Omental fat pad (tissue), 4 donors: ENCODE measurements at places on chromosomes 2 and 18. TPM values are rescaled to one million over a fixed set of nuclear protein-coding genes. Genes with fewer than 3 reads are reported as not detected.

- no peak for DNase-seq
These were observed at the start of gene CSRNP3 for GRCh38 chr2:165469417-165469816. TSS of gene CSRNP3 (plus strand) at chr2:165469698. CDS start at chr2:165595066, 125,368 bp downstream.

DNA sequence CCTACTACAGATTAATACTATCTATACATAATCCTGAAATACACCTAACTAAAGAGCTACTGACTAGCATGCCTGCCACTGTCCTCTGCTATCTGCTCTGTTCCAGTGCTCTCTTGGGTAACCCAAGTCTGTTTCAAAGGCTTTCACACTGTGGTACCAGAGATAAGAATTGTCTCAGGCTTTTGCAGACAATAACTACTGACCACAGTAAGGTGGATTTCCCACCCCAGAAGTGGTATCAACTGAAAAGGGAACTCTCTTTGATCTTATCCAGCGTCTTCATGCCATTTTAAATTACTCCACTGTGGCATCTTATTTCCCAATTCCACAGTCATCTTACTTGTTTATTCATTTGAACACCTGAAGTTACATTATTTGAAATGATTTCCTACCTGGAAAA is 190.2 kb downstream of the IKZF2 start:
- no peak for DNase-seq

GRCh38 chr2:8475349-8476031 is 206.4 kb upstream of the ID2 start:
- DNase-seq, result no peak

DNA sequence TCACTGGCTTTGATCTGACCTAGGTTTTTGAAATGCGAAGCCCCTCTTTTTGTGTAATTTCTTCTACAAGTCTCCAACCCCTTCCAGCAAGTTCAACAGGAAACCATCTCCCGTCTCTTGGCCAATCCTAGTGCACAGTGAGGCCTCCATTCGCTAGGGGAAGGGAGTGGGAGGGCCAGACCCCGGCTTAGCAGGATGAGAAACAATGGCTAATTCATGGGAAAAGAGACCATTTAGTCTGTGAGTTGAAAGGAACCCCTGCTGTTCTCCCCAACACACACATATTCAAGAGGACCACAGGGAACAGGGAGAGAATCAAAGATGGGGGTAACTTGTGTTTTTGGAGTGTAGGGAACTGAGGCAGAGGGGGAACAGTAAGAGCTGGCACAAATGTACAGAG is 83.0 kb downstream of the RTN4 start:
- no peak for DNase-seq

- DNase-seq, result no peak
These were observed 76.9 kb upstream of the AGAP1 start for GRCh38 chr2:235416858-235417499.

DNA sequence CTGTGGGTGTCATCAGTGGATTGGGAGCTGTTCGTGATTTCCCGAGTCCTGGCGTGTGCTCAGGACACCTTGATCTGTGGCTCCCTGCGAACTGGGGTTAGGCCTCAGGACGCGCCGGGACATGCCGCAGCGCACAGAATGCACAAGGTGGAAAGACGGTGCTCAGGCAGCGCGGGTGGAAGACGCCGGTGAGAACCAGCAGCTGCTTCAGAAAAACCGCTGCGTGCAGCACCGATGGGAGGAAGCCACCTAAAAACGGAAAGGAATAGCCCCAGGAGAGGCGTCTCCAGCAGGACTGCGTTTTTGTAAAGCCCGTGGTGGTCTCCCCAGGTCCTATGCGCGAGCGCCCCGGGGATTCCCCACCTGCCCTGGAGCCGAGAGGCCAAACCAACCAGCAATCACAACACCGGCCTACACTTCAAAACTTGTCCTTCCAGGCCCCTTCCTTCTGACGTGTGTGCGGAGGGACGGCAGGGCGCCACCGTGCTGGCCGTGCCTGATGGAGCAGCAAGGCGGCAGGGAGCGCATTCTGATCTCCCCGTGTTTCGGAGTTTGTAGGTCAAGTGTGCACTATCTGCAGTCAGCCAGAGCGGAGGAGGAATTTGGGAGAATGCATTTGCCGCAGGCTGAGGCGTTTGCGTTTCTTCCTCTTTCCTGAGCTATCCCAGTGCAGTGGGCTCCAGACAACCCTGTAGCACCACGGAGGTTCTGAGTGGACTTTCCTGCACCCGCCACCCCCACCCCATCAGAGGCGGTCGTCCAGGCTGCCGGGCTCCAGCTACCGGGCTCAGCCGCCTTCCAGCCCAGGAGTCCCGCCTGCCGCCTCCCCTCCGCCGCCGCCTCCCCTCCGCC is 32.2 kb downstream of the RTP5 start:
- no peak for DNase-seq

DNA sequence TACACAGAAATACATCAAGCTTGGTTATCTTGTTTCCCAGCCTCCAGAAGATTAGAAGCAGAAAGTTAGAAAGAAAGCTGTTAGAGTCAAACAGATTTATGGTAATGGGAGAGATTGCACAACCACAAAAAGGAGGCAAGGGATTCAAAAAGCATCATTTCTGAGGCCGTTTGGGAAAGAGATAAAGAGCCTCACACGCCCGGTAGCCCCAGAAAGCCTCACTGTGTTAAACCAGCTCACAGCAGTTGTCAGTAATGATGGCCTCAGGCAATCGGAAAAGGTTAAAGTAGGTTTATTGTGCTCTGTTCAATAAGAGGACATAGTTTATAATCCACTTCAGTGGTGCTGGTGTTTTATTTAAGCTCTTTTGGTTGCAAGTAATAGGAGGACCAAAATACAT is 111.3 kb downstream of the DCC start:
- DNase-seq, result no peak

DNA sequence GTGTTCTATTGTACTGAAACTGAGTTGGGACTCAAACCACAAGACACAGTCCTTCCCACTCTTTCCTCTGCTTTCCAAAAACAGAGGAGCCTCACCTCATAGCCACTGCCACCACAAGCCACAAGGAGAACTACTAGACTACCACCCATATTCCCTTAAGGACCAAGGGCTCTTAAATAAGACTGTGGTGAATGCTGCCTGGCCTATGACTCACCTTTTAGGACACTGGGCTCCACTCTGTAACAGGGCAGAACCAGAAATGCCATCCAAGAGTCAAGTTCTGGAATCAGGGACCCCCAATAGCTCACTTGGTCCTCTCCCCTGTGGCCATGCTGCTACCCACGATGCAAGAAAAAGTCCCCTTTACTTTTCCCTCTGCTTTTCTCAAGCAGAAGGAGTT is 851.4 kb downstream of the BCL11A start:
- no peak for DNase-seq

GRCh38 chr2:17164550-17164949 is 353.7 kb downstream of the RAD51AP2 start:
- DNase-seq, result no peak

DNA sequence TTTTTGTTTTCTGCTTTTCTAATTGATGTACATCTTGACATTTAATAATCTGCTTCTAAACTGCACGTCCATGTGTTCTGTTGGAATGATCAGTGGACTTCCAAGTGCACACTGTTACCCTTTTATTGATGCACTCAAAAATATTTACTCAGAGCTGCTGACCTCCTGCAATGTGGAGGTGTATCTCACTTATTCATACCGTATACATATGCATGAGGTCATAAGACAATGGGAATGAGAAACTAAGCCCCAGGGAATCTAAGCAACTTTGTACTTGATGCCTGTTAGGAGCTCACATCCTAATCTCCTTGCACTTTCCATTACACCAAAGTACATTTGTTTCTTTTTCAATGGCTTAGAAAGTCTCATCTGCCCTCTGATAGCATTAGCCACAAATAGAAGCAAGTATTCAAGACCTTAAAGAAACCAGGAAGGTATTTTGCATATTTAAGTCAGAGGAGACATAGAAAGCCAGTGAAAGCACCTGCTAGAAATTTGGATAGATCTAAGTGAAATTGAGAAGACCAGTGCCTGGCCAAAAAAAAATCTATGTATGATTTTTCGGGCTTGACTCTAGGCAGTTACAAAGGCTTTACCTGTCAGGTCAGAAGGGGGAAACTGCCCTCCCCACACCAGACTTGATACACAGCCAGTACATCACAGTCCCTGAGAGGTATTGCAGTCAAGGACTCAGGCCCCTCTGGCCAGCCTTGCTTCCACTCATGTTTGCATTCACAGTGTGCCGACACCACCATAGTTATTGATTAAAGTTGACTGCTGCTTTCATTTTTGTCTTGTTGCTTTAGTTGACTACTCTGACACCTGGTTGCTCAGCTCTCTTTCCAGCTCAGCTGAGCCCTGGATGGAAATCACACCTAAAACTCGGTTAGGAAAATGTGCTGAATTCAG is 391.7 kb upstream of the CYRIA start:
- no peak for DNase-seq

DNA sequence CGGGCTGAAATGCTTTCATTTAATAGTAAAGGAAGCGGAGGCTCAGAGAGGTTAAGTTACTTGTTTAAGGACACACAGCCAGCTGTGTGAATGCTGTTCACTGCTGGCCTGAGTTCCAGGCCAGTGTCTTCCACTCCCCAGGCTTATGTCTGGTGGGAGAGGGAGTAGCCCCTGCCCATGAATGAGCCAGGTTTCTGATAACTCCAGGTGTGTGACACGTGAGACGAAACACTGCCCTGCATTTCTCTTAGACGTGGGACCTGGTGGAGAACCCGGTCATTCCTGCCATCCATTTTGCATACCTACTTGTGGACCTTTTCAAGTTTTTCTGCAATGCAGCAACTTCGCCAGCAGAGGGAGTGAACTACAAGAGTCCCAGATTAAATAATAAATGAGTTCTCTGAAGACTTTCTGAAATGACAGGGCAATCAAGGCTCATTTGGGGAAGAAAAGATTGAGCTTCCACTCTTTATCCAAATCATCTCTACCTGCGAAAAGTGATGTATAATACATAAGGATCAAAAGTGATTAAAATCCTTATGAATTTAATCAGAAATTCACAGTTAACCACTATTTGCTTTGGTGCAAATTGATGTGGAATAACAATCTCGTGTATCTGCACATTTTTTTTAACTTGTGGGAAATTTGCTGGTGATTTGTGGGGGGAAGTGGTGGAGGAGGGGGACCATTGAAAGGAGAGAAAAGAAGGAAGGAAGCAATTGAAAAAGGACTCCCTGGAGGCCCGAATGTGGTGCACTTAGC is 79.4 kb upstream of the ASB18 start:
- no peak for DNase-seq

- no peak for DNase-seq
These were observed 718.8 kb downstream of the DPP10 start for GRCh38 chr2:115161081-115161770.

DNA sequence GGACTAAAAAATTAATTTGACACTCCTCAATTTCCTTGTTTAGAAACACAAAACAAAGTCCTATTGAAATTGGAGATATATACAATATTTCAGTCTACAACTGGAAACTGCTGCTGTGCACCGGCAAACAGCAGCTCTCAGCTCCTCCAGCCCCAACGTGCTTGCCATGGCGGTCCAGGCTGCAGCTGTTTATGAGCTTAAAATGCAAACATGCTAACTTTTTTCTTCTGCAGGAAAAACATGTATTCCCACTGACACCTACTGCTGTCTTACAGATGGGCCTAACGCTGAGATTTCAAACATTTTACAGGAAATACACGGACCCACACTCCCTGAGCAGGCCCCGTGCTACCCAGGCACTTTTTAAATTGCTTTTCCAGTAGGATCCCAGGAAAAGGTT is 195.5 kb downstream of the BCL11A start:
- no peak for DNase-seq

DNA sequence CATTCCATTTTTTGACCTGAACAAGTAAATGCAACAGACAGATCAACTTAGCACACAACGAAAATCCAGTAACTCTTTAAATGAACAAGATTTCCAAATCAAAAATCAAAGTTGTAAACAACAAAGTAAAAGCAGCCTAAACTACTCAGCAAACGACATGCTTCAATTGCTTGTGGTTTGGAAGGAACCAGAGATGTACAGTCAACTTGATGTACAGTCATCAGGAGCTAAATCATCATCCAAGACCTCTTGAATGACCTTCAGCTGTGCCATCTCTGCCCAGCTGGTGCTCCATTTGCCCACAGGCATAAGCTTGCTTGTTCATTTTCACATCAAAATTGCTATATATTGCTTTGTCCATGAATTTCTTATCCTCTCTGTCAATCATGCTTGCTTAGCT is 109.8 kb downstream of the UPP2 start:
- DNase-seq, result no peak

- no peak for DNase-seq
These were observed 477.0 kb upstream of the MEIS1 start for GRCh38 chr2:65957886-65958285.

DNA sequence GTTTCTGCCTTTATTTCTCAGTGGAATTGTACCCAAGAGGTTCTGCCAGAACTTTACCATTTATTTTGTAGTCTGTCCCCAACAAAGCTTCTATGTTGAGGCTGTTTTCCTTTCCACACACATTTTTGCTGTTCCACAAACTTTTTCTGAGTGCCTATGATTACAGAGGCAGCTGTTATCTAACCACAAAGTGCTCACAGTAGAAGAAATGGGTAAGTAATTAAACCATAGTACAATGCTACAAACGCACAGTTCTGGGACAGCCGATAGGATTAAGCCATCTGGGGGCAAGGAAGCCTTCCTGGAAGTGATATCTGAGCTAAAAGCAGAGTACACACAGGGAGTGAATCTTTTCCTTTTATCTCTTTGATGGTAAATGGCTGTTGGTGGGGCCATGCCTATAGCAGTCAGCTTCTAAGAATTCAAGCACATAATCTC is 3.9 kb upstream of the MGAT4A start:
- DNase-seq, result no peak

GRCh38 chr2:3500326-3500899 is 18.9 kb downstream of the ADI1 start:
- DNase-seq, result no peak

- no peak for DNase-seq
These were observed 251.9 kb downstream of the GRB14 start for GRCh38 chr2:164369366-164369765.

The MARCHF7 gene
- total RNA-seq, result 88.3 TPM

The NT5C1B gene
- not detected for total RNA-seq

The KIAA2012 gene
- total RNA-seq, result not detected

The LAMA1 gene
- 7.4 TPM for total RNA-seq

The MRO gene
- total RNA-seq, result 3.5 TPM

The C2orf74 gene
- 16.1 TPM for total RNA-seq

The RAB31 gene
- 79.3 TPM for total RNA-seq

The SLC14A1 gene
- 5.6 TPM for total RNA-seq

The GCG gene
- not detected for total RNA-seq

The PTH2R gene
- 0.28 TPM for total RNA-seq

The ACTG2 gene
- 7.5 TPM for total RNA-seq

The SOX11 gene
- total RNA-seq, result not detected

The LRRC30 gene
- not detected for total RNA-seq

The GALR1 gene
- total RNA-seq, result 2.0 TPM

The GPAT2 gene
- total RNA-seq, result 17.2 TPM

The CNDP1 gene
- total RNA-seq, result not detected
